ENCODE measurements at places on chromosomes 13 and 19.

- DNase-seq, result no peak
These were observed 489 bp downstream of the CCNE1 start for GRCh38 chr19:29812080-29812880.

DNA sequence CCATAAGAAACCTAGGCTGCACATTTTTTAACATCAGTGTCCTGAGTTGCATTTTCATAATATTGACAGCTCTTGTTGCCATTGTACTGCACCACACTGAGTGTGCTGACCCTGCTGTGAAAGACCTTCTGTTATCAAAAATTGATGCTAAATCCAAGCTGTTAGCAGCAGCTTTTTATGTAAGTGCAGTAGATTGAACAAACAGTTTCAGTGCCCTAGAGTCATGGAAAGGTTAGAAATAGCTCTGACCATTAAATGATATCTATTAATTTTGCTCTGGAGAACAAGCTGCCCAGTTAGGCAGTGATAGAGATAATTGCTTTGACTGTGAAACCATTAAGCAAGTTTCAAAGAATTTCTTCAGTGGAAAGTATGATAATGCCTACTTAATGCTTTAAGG lies 1289.2 kb upstream of the PCDH20 start:
- no peak for DNase-seq

GRCh38 chr13:48570216-48570828 lies 37.4 kb upstream of the RCBTB2 start:
- no peak for DNase-seq

GRCh38 chr19:33629826-33630375 lies 8.1 kb downstream of the CHST8 start:
- DNase-seq, result no peak

DNA sequence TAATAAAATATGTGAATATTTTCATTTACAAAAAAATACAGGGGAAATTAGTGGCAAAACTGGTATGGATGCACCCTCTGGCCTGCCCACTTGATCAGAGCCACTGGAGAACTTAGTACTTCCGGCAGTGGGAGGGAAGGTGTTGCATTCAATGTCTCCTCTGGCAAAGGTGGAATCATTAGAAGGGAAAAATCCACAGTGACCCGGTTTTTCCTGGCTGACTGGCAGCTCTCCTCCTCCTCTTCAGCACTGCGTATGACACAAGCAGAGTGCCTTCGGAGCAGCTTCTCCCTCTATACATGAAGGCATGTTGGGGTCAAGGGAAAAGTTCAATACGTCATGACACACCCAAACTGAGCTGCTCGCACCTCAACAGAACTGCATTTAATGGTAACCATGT lies 102.0 kb upstream of the SLC15A1 start:
- DNase-seq, result no peak

GRCh38 chr13:28268800-28269223 lies 130.5 kb downstream of the PAN3 start:
- no peak for DNase-seq

DNA sequence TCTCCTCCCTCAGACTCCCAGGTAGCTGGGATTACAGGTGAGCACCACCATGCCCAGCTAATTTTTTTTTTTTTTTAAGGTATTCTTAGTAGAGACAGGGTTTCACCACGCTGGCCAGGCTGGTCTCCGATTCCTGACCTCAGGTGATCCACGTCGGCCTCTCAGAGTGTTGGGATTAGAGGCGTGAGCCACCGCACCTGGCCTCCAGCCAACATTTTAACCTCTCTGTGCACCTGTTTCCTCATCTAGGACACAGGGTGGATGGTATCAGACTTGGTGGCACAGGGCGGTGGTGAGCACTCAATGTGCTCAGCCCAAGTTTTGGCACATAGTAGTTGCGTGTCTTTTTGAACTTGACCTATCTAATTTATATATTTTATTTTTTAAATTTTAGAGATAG lies 12.5 kb downstream of the APBA3 start:
- no peak for DNase-seq

GRCh38 chr19:49453757-49454240 lies 774 bp downstream of the ALDH16A1 start:
- DNase-seq, result no peak

GRCh38 chr13:78160793-78161192 lies 242.2 kb upstream of the EDNRB start:
- DNase-seq, result peak; percentile 31

DNA sequence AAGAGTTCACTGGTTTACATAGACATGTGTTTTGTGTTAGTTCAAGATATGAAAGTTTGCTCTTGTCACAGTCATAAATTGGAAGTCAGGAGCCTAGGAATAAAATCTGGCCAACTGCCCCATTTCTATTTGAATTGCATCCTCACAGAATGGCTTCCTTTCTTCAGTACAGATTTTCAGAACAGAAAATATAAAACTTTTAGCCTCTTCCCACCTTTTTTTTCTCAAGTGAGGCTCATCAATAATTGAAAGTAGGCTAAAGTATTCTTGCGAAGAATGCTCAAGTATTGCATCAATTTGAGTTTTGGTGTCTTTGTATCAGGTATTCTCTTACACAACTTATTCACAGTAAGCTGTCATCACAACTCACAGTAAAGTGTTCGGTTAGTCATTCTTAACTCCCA lies 802.7 kb downstream of the PCDH9 start:
- DNase-seq, result no peak

DNA sequence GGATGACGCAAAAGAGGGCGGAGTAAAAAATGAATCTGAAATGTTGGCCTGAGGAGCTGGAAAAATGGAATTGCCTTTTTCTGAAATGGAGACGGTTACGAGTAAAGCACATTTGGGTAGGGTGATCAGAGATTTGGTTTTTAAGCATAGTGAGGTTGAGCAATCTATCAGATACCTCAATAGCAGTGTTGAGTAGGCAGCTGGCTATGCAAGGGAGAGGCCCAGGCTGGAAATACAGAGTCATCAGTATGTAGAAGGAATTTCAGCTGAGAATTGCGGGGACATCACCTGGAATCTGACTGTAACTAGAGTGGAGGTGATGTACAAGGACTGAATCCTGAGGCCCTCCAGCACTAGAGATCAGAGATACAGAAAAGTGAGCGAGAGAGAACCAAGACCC lies 224.8 kb downstream of the LMO7 start:
- no peak for DNase-seq

Measured in AG04449 (cell line).